COR-L47 (cell line): ENCODE measurements at places on chromosomes 13 and 19.

GRCh38 chr19:57273014-57273413, 7.3 kb upstream of the ZNF460 start:
- no peak for DNase-seq

DNA sequence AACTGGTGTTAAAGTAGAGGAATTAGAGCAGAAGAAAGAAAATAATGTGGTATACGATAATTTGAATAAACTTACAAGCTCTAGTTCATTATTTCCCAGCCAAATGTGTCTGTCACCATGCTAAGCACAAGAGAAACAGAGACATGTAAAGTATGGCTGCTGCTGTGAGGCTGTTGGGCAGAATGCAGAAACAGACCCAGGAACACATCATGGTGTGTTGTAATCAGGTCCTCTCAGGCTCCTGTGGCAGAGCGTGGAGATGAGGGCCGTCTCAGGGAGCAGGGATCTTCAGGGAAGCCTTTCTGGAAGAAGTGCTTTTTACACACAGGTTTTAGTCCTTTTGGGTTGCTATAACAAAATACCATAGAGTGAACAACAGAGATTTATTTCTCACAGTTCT, 710.7 kb upstream of the SGCG start:
- no peak for DNase-seq

- DNase-seq = no peak
Observed at GRCh38 chr19:6648141-6648715, 21.7 kb downstream of the TNFSF14 start.

GRCh38 chr13:30346153-30346788, 38.9 kb upstream of the KATNAL1 start:
- DNase-seq = no peak

- DNase-seq = no peak
Observed at GRCh38 chr13:95304453-95304852, 3.2 kb upstream of the ABCC4 start.

DNA sequence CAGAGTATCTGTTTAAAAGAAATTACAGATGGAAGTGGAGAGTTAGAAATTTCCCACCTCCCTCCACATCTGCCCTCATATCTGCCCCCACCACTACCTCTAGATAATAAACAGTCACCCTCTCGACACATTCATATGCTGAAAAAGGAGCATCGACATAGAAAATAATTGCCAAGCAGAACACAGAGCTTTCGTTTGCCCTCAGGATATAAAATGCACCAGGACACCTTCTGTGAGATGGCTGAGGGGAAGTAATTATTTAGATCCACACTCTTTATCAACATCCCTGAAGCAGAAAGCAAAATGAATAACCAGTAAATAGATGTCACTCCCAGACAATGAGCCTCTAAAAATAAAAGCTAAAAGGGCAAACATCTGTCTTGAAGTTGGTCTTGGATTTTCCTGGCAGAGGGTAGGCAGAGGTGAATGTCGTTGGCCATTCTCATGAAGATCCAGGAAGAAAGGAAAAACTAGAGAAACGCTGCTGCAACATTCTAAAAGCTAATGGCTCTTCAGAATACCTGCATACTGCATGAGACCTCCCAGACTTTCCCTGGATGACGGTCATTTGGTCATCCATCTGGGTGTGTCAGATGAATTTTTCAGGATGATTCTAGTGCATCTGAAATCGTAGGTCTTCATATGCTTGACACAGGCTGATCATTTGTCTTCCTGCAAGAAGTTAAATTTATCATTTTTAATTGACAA, 527.5 kb downstream of the RFC3 start:
- DNase-seq = peak; percentile 65

- no peak for DNase-seq
Observed at GRCh38 chr19:29876414-29876813, 64.6 kb downstream of the CCNE1 start.

- DNase-seq = no peak
Observed at GRCh38 chr19:1655131-1655981, 2.9 kb upstream of the TCF3 start.

GRCh38 chr19:56089344-56089743, 31.8 kb downstream of the ZNF787 start:
- DNase-seq = no peak

DNA sequence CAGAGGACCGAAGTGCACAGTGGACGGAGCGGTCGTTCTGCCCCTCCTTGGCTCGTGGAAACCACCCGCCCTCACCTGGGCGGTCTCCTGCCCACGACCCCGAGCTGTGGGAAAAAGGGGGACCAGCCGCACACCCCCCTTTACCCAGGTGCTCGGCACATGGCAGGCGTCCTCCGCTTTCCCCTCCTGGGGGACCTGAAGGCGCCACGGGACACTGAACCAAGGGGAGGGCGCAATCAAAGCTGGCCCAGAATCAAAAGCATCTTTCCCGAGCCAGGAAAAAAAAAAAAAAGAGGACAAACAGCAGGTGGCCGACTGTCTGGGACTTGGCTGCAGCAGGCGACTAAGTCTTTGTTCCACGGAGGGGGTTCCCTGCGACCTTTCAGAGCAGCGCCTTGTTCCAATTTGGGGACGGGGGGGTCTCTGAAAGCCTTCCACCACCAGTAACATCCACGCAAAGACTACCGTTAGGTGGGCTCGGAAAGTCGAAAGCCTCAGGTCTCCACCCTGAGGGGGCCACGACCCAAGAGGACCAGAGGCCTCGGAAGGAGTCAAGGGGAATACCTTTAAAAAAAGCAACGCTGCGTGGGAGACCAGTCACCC, 1.1 kb downstream of the MBD3 start:
- DNase-seq = peak; percentile 66

DNA sequence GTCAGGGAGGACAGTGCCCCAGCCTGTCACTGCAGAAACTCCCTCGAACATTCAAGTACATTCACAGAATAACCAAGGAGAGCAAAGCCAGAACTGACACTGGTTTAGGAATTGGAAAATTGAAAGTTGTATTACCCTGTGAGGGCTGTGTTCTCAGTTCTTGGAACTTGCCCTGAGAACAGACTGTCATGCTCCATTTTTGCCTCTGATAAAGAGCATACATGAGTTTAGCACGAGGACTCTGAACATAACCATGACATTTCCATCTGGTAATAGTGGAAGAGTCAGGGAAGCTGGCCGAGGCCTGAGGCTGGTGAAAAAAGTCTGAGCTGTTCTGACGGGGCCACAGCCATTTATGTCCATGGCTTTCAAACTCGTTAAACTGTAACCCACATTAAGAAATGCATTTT, 15.2 kb upstream of the SLC25A30 start:
- DNase-seq = no peak

- no peak for DNase-seq
Observed at GRCh38 chr19:28971049-28971448, 241.9 kb downstream of the UQCRFS1 start.
